ENCODE measurements at places on chromosomes 16 and 17.

DNA sequence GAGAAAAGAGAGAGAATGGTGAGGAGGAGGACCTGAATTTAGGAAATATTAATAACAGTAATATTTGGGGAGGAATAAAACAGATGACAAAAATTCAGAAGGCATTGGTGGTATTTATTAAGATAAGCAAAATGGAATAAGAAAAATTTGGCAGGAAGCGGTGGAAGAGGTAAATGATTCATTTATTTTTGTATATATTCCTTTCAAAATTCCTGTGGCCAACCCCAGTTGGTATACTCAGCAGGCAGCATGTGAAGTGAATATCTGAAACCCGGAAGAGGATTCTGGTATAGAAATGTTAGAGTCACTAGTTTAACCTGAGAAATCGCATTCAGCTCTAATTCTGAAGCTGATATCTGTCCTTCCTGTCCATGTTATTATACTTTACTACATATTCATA is 792.0 kb downstream of the KCNJ2 start:
- no peak for DNase-seq

GRCh38 chr17:68378268-68379176 is 78.8 kb downstream of the WIPI1 start:
- DNase-seq: peak; percentile 45

DNA sequence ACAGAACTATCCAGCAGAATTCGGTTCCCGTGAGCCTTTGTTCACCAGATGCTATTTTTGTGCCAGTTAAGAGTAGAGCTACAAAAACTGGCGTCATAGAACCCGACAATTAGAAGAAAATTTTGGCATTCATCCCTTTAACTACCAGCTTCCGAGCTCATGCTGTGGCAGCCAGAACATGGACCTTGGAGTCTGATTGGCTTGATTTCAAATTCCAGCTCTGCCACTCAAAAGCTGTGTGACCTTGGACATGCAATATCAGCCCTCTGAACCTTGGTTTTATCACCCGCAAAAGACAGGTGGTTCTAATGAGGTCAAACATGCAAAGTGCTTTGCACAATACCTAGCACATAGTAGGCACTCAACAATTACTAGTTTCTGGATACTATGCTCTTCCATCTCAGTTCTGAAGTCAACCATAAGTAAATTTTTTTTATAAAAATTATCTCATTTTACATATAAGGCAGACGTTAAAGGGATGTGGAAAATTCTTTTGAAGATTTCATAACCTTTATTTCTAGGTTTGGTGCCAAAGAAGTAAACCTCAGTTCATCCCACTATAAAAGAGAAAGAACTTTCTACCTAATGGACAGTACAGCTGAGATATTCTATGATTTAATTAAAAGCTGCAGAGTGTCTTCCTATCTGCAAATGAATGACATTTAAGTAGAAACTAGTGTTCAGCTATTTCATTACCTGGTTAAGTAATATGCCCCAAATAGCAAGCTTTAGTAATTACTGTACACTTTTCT is 331.5 kb downstream of the HAPSTR1 start:
- no peak for DNase-seq

- DNase-seq: peak; percentile 76
Measured at GRCh38 chr16:46929378-46930332, 43.8 kb downstream of the DNAJA2 start.

DNA sequence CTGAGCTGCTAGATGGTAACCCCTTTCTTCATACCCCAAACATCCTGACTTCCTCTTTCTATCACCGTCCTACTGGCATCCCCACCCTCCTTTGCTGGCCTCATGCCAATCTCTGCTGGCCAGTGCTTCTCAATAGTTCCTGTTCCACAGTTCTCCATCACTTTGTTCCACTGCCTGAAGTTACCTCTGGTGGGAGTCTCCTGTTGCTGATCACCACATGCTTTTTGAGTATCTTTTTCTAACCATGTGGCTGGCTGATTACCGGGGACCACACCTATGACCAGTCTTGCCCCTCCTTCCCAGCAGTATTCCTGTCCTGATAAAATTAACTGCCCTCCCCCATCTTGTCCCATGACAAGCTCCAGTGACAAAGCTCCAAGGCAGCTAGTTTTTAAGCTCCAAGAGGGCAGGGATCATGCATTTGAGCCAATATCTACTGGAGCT is 380.4 kb upstream of the CCL2 start:
- no peak for DNase-seq

DNA sequence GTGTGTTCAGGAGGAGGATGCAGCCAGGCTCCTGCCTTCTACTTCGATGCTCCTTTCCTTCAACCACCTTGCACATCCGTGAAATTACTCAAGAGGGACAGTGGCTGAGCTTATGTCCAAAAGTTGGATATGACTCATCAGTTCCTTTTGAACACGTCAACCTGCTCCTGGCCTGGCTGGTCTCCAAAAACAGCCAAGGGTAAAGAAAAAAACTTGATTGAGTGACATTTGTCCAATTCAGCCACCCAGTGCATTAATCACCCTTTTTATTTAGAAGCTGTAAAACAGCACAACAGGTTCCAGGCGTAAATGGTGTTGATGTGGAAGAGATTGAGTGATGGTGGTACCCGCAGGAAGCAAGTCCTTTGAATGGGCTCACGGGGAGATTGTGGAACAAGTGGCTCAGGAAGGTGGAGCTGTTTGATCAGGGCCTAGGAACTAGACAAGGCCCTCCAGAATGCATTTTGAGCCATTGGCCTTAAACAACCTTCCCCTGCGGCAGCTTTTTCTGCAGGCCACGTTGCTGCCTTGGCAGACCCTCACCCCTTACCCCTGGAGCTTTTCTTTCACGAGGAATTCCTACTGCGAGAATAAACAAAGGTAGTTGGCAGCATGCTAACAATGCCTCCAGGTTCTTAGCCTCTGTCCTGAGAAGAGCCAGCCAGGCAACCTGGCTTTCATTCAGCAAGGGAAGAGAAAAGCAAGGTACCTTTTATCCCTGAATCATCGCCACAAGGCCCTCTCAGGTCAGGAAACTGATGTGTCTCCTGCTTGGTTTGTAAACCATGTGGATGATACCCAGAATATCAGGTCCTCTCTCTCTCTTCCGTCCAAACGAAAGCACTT is 173.3 kb upstream of the CACNG5 start:
- DNase-seq: no peak

DNA sequence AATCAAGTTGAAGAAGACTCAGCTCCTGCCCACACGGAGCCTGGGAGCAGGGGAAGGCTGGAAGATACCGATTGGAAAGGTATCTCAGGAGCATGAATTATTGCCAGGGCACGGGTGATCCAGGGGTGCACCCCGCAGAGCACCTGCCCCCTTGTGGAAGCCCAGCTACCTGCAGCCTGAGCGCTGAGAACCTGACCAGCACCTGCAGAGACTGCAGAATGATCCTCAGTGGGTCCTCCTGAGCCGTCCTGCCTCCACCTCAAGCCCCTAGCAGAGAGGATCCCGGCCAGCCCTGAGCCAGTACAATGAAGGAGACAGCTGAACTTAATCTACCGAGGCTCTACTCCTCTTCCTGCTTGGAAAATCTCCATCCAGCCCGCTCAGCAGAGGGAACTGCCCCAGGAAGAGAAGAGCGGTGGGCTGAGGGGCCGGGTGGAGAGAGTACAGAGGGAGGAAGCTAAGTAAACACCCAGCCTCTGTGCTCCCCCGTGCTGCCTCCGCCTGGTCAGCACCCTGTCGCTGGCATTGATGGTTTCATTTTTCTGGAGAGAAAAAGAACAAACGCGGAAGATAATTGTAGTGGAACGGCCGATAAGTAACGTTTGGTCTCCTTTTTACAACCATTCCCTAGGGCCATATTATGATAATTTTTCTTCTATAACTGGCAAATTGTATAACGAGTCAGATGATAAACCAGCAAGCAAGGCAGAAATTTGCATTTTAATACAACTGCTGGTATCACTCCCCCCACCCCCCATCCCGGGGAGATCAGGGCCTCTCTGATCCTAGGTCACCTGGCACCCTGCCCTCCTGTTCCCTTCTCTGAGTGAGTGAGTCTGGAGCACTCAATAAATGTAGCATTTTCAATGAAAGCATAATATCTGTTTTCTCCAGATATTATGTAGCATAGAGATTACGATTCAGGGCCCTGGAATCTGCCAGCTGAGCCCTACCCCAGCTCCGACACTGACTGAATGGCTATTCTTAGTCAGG is 204.5 kb upstream of the RPL38 start:
- no peak for DNase-seq

Measured in midbrain (tissue), 1 donor.